ENCODE measurements at places on chromosomes 5 and 9.

- no peak for DNase-seq
Observed at GRCh38 chr9:108526518-108526917, 329.3 kb downstream of the ACTL7B start.

DNA sequence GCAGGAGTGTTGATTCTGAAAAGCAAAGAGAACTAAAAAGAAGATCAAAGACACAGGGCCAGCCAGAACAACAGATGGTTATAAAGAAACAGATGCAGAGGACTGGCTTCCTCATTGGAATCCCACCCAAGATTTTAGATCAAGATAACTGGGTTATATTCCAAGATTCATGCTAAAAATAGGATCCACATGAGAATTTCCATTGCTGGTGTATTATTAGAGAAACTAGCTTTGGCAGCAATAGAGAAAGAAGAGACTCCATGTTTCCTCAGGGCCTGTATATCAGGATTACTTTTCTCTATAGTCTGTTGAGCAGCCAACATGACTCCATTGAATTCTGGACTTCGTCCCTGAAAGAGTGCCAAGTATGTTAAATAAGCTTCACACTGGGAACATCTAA lies 367.3 kb downstream of the TUSC1 start:
- no peak for DNase-seq

DNA sequence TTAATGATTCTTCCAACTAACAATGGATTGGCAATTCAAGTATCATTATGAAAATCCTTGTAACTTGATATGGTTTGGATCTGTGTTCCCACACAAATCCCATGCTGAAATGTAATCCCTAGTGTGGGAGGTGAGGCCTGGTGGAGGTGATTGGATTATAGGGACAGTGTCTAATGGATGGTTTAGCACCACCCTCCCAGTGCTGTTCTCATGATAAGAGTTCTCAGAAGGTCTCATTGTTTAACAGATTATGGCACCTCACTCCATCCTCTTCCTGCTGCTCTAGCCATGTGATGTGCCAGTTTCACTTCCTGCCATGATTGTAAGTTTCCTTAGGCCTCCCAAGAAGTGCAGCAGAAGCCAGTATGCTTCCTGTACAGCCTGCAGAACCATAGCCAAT lies 1116.2 kb upstream of the EDIL3 start:
- DNase-seq: no peak

GRCh38 chr5:140563596-140563995 lies 802 bp downstream of the APBB3 start:
- no peak for DNase-seq

GRCh38 chr5:121055586-121055985 lies 591.5 kb downstream of the PRR16 start:
- no peak for DNase-seq

GRCh38 chr5:55929020-55929799 lies 65.6 kb downstream of the IL6ST start:
- no peak for DNase-seq

- DNase-seq: no peak
Observed at GRCh38 chr5:35820735-35821134, 36.0 kb upstream of the IL7R start.
